ENCODE measurements at places on chromosomes 13 and 19.

GRCh38 chr19:10678813-10679212 lies 22.4 kb upstream of the QTRT1 start:
- no peak for DNase-seq

DNA sequence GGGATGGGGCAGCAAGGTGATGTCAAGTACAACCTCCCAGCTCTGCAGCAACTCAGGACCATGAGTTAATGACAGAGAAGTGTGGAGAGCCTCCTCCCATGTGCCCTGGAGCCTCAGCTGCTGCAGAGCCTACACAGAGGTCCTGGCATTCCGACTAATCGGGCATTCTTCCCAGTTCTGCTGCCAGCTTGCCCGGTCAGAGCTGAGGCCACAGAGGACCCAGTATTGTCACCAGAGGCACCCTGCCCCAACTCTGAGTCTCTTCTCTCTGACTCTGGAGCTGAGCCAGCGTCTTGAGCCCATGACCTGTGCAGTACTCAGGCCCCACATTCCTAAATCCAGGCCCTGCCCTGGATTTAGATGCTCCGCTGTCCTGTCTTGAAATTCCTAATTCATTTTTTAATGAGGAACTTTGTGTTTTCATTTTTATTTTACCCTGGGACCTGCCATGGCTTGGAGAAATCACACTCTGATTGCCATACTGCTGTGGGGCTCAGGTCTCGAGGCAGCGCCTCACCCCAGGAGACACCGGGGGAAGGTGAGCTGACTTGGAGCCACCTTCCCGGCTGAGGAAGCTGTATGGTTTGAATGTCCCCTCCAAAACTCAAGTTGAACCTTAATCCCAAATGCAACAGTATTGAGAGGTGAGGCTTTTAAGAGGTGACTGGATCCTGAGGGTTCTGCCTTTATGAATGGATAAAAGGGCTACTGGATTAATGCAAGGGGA lies 144.9 kb upstream of the ZNF507 start:
- no peak for DNase-seq

DNA sequence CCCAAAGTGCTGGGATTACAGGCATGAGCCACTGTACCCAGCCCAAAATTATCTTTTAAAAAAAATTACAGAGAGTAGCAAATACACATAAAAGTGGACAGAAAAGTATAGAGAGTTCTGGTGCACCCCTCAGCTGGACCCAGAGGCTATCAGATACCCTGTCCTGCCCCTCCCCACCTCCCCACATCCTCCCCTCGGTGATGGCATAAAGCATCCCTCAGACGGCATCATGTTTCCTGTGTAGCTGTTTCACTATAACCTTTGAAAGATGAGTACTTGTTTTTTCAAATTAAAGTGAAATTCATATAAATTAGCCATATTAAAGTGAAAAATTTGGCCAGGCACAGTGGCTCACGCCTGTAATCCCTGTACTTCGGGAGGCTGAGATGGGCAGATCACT lies 20.1 kb downstream of the SLC27A1 start:
- DNase-seq, result no peak

DNA sequence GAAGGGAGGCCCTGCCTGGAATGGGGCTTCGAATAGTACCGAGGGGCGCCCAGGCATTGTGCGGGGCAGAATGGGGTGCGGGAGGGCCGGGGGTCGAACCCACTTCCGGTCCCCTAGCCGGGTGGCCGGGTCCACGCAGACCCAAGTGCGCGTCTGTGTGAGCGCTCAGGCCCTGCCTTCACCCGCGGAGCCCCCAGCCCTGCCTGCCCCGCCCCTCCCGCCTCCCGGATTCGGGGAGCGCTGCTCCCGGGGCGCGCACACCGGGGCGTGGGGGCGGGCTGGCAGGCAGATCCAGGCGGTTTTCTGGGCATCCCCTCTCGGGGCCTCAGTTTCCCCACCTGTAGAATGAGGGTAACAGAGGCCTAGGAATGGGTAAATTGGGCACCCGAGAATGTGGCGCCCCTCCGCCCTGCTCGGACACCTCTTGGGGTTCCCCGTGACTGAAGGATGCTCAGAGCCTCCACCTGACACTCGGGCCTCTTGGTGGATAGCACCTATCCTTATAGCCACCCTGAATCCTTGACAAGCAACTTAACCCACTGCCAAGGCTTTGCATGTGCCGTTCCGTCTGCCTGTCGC lies 682 bp downstream of the PIK3R2 start:
- DNase-seq, result no peak

DNA sequence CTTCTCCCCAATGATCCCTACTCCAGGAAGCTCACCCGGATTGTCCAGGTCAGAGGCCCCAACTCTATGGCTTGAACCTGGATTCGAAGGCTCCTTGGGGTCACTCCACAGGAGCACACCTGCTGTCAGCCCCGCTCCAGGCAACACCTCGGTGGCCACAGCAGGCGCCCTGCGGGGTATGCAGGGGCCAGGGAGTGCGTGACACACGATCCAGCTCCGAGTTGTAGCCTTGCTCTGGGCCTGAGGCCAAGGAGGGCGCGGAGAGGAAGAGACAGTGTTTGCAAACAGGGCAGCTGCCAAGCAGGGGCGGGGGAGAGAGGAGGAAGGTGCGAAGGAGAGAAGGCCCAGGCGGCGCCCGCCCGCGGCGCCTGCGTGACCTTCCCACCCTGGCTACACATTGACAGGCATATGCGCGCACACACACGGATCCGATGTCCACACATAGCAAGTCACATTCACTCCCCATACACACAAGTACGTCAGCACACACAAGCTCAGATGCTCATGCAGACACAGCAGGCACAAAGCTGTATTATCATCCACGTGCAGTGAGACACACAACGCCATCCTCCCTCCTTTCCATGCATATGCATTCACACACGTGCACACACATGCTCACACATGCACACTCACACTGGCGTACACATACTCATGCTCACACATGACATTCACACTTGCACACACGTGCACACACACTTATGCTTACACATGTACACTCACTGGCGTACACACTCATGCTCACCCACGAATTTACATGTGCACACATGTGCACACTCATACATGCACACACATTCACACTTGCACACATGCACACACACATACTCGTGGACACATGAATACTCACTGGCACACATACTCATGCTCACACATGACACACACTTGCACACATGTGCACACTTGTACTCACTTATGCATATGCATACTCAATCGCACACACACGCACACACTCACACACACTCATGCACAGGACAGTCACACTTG lies 10.4 kb downstream of the SBK2 start:
- DNase-seq, result peak; percentile 66
